GM23338 (cell line): ENCODE measurements at places on chromosomes 4 and X. TPM values are rescaled to one million over a fixed set of nuclear protein-coding genes. Genes with fewer than 3 reads are reported as not detected.

The SEPTIN11 gene
- 57.3 and 80.0 TPM in 2 replicates for polyA plus RNA-seq

The UPF3B gene
- polyA plus RNA-seq, result 52.8 and 62.0 TPM in 2 replicates

The CLDN22 gene
- polyA plus RNA-seq, result not detected in 2 replicates

The HDAC8 gene
- polyA plus RNA-seq, result 20.6 and 21.6 TPM in 2 replicates

GRCh38 chr4:105241451-105241850 lies 94.8 kb downstream of the TET2 start:
- DNase-seq, result no peak

GRCh38 chr4:16122308-16122711 lies 38.5 kb upstream of the PROM1 start:
- DNase-seq, result no peak

GRCh38 chr4:97627750-97628149 lies 515.5 kb downstream of the STPG2 start:
- peak; percentile 31 for DNase-seq
